Activated CD8-positive, alpha-beta memory T cell treated with anti-CD3 and anti-CD28 coated beads for 1 hour (primary cell): ENCODE measurements at places on chromosomes 16 and 17.
A peak's percentile ranks its signal among the peaks of the same experiment; 100 is the strongest.

DNA sequence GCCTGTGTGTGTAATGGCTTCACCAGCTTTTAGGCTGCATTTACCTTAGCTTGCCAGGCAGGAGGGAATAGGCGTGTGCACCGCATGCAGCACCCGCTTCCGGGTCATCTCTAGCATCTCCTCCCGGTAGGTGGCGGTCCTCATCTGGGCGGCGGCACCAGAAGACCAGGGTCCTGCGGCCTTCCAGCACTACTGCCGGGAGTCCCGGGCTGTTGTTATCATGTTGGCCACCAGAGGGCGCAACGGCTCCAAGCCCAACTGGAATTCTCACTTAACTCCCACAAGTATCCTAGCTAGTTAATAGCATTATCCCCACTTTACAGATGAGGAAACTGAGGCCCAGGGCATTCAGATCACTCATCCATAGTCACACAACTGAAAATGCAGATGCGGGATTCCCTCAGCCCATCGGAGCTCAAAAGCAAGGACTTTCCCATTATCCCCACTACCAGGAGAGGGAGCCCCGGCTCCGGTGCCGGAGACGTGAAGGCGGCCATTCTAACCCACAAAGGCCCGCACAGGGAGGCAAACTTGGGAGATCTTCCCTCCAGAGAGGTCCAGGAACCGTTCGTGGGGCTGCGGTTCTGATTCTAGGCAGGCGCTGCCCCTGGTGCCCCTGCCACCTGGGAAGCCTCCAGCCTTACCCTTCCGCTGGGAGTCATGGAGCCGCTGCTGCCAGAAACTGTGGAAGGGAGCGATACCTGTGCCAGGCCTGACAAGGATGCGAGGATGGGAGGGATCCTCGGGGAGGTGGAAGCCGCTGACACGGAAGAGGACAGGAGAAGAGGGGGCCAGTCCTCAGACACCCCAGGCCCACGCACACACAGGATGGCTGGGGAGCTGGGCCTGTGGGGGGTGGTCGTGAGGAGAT, 23.9 kb downstream of the LGALS9 start:
- peak; percentile 10 for DNase-seq

- no peak for DNase-seq
Measured at GRCh38 chr16:48877946-48878345, 268.0 kb upstream of the N4BP1 start.

GRCh38 chr17:32567086-32567485, 80.3 kb downstream of the CDK5R1 start:
- DNase-seq: no peak

GRCh38 chr16:29231244-29231643, 175.3 kb downstream of the NPIPB11 start:
- DNase-seq: no peak

GRCh38 chr16:87060034-87060986, 256.9 kb downstream of the C16orf95 start:
- DNase-seq: no peak

DNA sequence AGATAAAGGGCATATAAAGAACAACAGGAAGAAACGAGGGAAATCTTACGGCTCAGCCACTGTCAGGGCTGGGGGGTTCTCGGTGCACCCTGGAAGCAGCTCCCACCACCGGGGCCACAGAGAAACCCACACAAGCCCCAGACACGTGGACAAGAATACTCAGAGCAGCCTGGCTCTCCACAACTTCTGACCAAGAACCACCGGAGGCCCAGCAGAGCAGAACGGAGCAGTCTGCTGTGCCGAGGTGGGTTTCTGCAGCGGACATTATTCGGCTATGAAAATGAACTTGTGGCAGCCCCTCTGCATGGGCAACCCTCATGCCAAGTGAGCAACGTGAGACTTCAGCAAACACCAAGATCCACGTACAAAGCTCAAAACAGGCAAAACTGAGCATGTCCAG, 6.8 kb downstream of the DNASE1 start:
- DNase-seq: no peak
